Transverse colon (tissue), 4 donors: ENCODE measurements at places on chromosomes 7 and 10. TPM values are rescaled to one million over a fixed set of nuclear protein-coding genes. Genes with fewer than 3 reads are reported as not detected.
A peak's percentile ranks its signal among the peaks of the same experiment; 100 is the strongest.

TRIM56 gene
- 23.8 TPM for total RNA-seq

LLCFC1 gene
- not detected for total RNA-seq

ZNF736 gene
- total RNA-seq: 12.7 TPM

KLF14 gene
- not detected for total RNA-seq

ENKUR gene
- not detected for total RNA-seq

RNF148 gene
- 1.6 TPM for total RNA-seq

FAM25G gene
- not detected for total RNA-seq

- H3K4me1 ChIP-seq: no peaks in the 10 kb centered on the region
- DNase-seq: no peak
- no peaks in the 10 kb centered on the region for H3K27me3 ChIP-seq
- H3K27ac ChIP-seq: no peak overlapping the region
These were observed 25.5 kb downstream of the ANLN start for GRCh38 chr7:36415144-36415543.

DNA sequence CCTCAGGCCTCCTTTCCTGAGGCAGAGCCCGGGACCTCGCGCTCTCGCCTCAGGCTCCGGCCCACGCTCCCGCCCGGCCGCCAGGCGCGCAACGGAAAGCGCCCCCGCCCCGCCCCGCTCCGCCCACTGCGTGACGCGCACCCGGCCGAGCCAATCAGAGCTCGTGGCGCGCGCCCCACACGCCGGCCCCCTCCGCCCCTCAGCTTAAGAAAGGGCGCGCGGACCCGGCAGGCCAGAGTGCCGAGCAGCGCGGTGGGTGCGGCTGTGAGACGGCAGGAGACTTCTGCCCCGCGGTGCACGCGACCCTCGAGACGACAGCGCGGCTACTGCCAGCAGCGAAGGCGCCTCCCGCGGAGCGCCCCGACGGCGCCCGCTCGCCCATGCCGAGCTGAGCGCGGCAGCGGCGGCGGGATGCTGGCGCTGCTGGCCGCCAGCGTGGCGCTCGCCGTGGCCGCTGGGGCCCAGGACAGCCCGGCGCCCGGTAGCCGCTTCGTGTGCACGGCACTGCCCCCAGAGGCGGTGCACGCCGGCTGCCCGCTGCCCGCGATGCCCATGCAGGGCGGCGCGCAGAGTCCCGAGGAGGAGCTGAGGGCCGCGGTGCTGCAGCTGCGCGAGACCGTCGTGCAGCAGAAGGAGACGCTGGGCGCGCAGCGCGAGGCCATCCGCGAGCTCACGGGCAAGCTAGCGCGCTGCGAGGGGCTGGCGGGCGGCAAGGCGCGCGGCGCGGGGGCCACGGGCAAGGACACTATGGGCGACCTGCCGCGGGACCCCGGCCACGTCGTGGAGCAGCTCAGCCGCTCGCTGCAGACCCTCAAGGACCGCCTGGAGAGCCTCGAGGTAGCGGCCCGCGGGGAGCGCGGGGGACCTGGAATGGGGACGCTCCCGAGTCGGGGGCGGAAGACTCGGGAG is at the start of gene NPTX2:
Gene NPTX2, plus strand, starts transcription at position 235 of the 909 bp plus-strand sequence. Its CDS starts 177 bp downstream, at position 412.
- no peak within 1 kb of the TSS for H3K4me3 ChIP-seq
- peaks cover 13% of the 10 kb centered on the region for H3K4me1 ChIP-seq
- H3K27me3 ChIP-seq: peaks cover 82% of the 10 kb centered on the region
- no peak within 1 kb of the TSS for H3K27ac ChIP-seq

DNA sequence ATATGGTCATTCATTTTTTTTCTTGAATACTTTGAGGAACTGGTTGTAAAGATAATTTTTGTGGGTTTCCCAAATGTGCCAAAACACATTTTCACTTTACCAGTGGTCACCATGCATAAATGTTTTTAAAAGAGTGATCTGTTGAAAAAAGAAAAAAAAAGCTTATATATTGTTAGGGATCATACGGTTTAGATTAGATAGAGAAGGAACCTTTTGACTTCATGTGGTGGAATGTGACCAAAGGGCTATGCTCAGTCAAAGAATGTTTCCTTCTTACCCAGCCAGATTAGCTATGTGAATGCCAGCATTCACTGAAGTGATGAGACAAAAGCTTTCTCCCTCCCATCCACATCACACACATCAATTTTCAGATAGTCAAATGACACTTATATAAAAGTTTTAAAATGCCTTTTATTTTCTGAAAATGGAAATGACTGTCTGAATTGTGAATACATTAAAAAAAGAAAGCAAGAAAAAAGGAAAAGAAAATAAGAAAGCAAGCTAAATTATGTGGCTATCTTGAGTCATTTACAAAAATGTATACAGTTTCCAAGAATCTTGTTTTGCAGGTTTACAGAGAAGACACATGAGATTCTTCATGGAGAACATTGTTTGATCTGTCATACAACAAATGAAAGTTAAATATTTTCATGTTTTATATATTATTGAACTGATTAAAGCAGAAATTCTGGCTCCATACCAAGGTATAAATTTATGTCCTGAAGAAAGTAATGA is 8.6 kb upstream of the CPED1 start:
- H3K4me1 ChIP-seq: no peaks in the 10 kb centered on the region
- H3K4me3 ChIP-seq: no peak overlapping the region
- no peak overlapping the region for H3K27ac ChIP-seq
- H3K27me3 ChIP-seq: no peaks in the 10 kb centered on the region
- peaks cover 10% of the 10 kb centered on the region for H3K36me3 ChIP-seq

DNA sequence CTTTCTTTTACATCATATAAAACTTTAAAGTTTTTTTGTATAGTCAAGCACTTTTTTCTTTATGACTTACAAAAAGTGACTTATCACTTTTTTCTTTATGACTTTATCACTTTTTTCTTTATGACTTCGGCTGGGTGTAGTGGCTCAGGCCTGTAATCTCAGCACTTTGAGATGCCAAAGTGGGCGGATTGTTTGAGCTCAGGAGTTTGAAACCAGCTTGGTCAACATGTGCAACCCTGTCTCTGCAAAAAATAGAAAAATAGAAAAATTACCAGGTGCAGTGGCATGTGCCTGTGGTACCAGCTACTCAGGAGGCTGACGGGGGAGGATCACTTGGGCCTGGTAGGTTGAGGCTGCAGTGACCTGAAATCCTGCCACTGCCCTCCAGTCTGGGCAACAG is 108.8 kb upstream of the CSTF2T start:
- DNase-seq: peak; percentile 10
- no peaks in the 10 kb centered on the region for H3K36me3 ChIP-seq
- no peaks in the 10 kb centered on the region for H3K27me3 ChIP-seq
- no peak overlapping the region for H3K27ac ChIP-seq
- no peaks in the 10 kb centered on the region for H3K4me1 ChIP-seq

DNA sequence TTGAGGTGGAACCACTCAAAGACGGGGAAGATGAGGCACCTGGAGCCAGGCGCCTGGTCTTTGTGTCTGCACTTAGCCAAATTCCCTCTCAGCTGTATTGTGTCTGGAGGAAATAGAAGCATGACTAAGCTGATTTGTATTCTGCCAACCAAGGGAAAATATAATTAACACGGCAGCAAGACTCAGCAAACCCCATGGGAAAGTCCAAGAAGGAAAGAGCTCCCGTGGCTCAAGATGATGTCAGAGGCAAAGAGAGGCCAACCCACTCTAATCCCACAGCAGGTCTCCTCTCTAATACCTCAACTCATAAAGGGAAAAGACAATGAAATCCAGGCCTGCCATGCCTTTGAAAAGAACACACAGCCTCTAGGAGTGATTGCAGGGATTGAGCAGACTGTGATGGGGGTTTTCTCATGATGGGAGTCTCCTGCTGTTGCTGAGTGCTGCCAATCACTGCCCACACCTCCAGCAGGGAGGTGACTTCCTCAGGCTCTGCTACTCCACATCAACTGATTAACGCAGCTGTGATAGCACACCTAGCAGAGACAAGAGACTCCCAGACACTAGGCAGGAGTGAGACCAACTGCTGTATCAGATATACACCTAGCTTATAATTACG is 255.5 kb upstream of the C7orf33 start:
- H3K27me3 ChIP-seq: peaks cover 43% of the 10 kb centered on the region
- H3K4me3 ChIP-seq: no peak overlapping the region
- no peak overlapping the region for H3K27ac ChIP-seq
- H3K4me1 ChIP-seq: peaks cover 11% of the 10 kb centered on the region

DNA sequence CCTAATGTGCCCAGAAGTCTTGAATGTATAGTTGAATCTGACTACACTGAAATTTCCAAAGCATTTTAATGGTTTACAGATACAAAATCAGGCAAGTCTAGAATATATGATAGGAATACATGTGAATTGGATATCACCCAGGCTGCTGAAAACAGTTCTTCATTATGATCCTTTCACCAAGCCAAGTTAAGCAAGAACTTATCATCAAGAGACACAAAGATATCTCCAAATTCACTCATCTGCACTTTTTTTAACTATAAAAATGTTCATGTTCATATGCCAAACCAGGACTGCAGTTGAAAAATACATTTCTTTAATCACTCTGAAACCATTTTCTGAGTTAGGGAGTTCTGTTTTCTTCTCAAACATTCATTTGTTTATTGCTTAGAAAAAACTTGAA is 412.6 kb upstream of the C7orf33 start:
- no peak for DNase-seq
- H3K36me3 ChIP-seq: no peaks in the 10 kb centered on the region
- no peaks in the 10 kb centered on the region for H3K4me1 ChIP-seq
- H3K27me3 ChIP-seq: no peaks in the 10 kb centered on the region
- H3K4me3 ChIP-seq: no peak overlapping the region

GRCh38 chr7:74182453-74183090 is 8.4 kb downstream of the EIF4H start:
- H3K36me3 ChIP-seq: no peaks in the 10 kb centered on the region
- H3K4me1 ChIP-seq: peaks cover 71% of the 10 kb centered on the region
- peak overlapping the region; percentile 63 for H3K27ac ChIP-seq
- no peaks in the 10 kb centered on the region for H3K27me3 ChIP-seq
- no peak overlapping the region for H3K4me3 ChIP-seq

- H3K4me1 ChIP-seq: no peaks in the 10 kb centered on the region
- no peak overlapping the region for H3K27ac ChIP-seq
- DNase-seq: no peak
- H3K4me3 ChIP-seq: no peak overlapping the region
These were observed 178.3 kb upstream of the AUTS2 start for GRCh38 chr7:69419934-69420333.

- H3K36me3 ChIP-seq: no peaks in the 10 kb centered on the region
- no peak for DNase-seq
- H3K27ac ChIP-seq: peak overlapping the region; percentile 13
- peaks cover 26% of the 10 kb centered on the region for H3K4me1 ChIP-seq
- no peaks in the 10 kb centered on the region for H3K27me3 ChIP-seq
These were observed 40.2 kb downstream of the ASB13 start for GRCh38 chr10:5625992-5626777.

GRCh38 chr7:37448011-37448635 is 541 bp downstream of the ELMO1 start:
- H3K36me3 ChIP-seq: no peaks in the 10 kb centered on the region
- H3K27me3 ChIP-seq: peaks cover 4% of the 10 kb centered on the region
- H3K27ac ChIP-seq: peak overlapping the region; percentile 85
- H3K4me1 ChIP-seq: no peaks in the 10 kb centered on the region
- DNase-seq: peak; percentile 17

DNA sequence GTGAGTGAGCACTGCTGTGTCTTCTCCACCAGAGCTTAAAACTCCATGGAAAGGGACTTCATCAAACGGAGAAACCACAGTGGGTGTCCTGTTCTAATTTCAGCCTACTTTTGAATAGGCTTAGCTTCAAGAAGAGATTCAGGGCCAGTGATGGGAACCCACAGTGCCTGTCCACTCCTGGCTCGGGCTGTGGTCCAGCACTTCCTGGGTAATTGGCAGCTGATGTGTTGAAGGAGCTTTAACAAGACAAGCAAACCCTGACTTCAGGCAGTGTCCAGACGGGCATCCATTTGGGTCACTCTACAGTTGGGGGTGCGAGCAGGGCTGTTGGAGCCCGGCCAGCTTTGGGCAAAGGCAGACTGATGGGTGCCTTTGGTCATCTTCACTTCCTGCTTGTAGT is 14.5 kb downstream of the VWC2 start:
- H3K36me3 ChIP-seq: no peaks in the 10 kb centered on the region
- no peaks in the 10 kb centered on the region for H3K27me3 ChIP-seq
- H3K4me3 ChIP-seq: no peak overlapping the region
- H3K27ac ChIP-seq: no peak overlapping the region

DNA sequence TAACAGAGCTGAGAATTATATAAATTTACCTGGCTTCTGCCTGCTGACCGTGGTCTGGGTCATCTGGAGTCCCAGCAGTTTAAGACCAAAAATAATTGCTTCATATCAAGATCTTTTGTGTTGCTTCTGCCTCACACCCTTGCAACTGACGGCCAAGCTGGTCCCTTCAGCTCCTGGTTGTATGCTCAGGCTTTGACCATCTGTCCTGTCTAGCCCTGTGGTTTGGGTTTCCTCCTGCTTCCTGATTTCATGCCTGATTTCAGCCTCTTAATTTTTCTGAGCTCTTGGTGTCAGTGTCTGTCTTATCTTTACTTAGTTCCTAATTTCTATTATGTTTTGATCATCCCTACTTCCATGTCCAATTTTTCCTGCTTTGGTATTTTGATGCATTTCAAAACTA is 87.9 kb upstream of the PLXDC2 start:
- H3K36me3 ChIP-seq: no peaks in the 10 kb centered on the region
- H3K4me1 ChIP-seq: no peaks in the 10 kb centered on the region
- peak; percentile 10 for DNase-seq
- no peak overlapping the region for H3K4me3 ChIP-seq

DNA sequence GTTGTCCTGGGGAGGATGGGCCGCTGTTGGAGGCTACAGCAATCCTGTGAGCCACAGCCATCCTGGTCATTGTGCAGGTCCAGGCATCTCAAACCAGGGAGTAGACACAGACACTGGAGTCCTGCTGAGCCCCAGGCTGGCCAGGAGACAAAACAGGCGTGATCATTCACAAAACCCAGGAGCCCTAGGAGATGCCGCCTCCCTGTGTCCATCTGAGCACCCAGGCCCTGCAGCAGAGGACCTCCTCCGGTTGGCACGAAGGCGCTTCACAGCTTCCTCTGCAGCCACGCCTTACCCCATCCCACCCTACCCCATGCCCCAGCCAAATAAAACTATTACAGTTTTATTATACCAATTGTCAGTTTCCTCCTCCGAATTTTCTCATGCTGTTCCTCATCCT is 183.6 kb downstream of the PLXNA4 start:
- H3K4me1 ChIP-seq: peaks cover 8% of the 10 kb centered on the region
- H3K27me3 ChIP-seq: no peaks in the 10 kb centered on the region
- no peak overlapping the region for H3K27ac ChIP-seq
- no peaks in the 10 kb centered on the region for H3K36me3 ChIP-seq
